Kidney tubule cell (primary cell): ENCODE measurements at places on chromosomes 3 and 15.

- no peak for DNase-seq
Measured at GRCh38 chr15:85496551-85497171, 116.3 kb downstream of the AKAP13 start.

DNA sequence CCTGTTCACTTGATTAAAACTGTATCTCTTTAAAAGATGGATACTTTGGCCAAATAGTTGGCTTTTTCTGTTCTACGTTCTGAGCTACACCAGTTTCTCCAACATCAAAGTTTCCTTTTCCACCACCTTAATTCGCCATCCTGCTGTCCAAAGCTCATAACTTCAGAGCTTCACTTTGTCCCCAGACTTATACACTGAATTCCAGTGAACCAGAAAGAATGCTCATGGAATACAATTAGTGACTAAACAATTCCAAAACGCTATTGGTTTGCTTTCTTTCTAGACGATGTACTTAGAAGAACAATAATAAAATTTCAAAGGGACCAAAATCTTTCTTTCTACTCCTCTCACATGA, 23.2 kb downstream of the GPR15 start:
- no peak for DNase-seq

DNA sequence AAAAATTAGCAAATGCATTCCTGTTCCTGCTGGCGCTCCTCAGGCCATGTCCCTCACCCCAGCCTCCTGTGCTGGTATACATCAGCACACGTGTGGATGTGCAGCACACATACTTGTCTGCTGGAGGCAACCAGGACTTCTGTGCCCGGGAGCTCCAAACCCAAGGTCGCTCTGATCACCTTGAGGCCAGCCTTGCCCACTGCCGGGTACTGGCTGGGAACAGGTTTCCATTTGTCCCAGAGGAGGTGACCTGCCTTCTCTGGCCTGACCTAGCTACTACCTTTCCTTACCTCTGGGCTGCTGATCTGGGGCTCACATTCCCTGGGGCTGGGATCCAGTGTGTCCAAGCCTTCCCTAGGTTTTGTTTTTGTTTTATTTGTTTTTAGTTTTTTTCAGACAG, 12.1 kb downstream of the PRKCD start:
- DNase-seq, result no peak

DNA sequence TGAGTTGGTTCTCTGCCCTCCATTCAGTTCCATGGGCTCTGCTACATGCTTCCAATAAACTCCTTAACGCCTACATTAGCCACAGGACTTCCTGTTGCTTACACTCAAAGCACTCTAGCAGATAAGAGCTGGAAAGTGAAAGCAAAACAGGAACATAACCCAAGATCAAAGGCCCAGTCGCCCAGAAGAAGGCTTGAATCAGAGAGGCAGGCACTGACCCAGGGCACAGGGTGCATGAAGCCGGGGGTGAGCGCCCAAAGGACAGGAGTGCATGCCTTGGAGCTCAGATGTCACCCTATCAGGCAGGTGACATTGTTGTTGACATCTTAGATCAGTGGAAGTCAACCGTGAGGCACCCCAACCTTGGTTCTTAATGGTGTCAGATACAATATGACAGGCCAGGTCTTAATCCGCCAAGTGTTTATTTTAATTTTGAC, 235.1 kb downstream of the UACA start:
- peak; percentile 54 for DNase-seq

DNA sequence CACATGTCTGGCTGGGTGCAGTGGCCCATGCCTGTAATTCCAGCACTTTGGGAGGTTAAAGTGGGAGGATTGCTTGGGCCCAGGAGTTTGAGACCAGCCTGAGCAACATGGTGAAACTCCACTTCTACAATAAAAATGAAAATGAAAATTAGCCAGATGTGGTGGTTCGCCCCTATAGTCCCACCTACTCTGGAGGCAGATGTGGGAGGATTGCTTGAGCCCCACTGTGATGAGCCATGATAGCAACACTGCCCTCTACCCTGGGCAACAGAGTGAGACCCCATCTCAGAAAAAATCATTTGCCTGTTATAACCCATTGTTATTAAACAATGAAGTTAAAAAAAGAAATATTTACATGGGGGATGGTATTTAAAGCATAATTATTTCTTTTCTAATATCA, 240.1 kb upstream of the ZPLD1 start:
- DNase-seq, result peak; percentile 7

- no peak for DNase-seq
Measured at GRCh38 chr15:37619358-37620042, 314.9 kb upstream of the TMCO5A start.

- DNase-seq, result peak; percentile 24
Measured at GRCh38 chr3:76585794-76586392, 454.0 kb upstream of the ROBO2 start.

GRCh38 chr3:11367143-11367693, 95.0 kb downstream of the ATG7 start:
- peak; percentile 30 for DNase-seq

DNA sequence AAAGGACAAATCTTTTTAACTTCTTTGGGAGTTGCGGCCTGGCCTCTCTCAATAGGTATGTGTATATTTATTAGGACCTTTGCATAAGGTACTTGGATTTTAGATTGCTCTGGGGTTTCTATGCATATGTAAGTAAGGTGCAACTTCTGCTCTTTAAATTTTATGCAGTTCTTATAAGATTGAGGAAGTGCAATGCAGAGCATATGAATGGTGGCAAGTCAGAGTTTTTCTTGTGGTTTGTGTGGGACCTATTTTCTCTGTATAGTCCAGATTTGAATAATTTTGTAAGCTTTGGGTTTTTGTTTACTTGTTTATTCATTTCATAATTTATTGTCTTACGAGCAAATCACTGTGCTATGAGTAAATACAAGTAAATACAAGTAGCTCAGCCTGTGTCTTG, 101.5 kb downstream of the ATG7 start:
- no peak for DNase-seq

DNA sequence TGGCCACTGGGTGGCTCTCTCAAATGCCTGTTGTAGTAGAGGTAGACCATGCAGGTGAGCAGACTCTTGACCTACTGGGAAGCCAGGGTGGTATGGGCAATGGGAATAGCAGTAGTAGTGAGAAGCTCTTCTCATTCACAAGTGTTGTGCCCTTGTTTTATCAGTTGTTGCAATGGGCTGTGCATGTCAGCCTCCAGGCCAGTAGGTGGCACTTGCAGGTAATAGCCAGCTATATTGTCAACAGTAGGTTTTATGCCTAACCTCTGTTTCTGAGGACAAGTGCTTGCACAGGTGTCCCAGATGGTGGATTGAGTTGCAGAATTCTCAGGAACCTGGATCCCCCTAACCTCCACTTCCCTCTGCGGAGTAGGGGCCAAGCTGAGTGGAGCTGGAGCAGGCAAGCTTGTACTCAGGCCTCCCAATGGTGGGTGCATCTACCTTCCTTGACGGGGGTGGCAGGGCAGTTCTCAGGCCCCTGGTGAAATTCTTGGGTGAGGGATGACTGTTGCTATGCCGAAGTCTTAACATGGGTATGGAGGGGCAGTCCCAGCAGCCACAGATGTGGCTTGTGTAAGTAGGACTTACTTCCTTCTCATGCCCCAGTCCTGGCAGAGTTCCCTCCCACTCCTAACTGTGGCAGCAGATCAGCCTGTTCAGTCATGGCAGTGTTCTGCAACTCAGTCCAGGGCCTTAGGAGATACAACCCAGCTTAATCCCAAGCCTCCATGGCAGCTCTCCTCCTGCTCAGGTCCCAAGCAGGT, 104.3 kb downstream of the NEO1 start:
- DNase-seq, result no peak

- DNase-seq, result no peak
Measured at GRCh38 chr15:70226337-70226980, 128.7 kb upstream of the TLE3 start.

- DNase-seq, result peak; percentile 55
Measured at GRCh38 chr3:117019082-117019713, 309.6 kb downstream of the TUSC7 start.

DNA sequence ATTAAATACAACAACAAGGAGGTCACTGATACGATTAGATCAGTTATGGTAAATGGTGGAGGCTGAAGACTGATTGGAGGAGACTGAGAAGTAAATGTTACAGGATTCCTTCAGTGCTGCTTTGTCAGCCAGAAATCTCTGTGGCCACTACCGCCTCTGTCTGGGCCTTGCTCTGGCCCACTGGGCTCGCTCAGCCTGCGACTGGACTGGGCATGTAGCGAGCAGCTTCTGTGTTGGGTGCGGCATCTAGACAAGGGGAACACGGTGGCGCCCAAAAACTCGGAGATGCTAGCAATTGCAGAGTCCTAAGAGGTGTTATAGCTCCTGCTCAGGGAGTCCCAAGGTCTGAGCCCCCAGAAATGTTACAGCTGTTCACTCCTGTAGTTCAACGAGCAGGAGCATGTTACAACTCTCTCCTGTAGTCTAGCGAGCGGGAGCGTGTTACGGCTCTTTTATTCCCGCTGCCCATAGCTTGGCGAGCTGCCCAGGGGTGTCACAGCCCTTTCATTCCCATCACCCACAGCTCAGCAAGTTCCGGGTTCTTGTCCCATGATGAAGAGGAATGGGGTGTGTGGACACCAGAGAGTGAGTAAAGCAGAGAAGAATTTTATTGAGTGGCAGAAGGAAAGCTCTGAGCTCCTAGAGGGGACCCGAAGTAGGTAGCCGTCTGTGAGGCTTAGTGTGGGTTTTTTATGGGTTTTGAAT, 24.7 kb downstream of the SLC15A2 start:
- peak; percentile 56 for DNase-seq

DNA sequence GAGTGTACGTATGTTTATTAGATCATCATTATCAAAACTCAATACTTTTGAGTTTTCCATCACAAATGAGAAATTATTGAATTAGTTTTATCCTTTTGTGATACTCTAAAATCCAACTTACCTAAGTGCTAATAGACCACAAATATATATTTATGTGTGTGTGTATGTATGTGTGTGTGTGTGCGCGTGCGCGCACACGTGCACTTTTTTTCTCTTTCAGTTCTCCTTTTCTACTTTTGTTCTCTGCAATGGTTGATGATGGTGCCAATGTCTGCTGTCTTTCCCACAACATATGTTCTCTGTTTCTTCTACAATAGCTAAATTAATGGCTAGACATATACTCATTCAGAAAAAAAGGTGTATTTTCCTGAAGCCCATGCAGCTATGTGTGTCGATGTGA, 571.6 kb upstream of the ARPP21 start:
- DNase-seq, result no peak

DNA sequence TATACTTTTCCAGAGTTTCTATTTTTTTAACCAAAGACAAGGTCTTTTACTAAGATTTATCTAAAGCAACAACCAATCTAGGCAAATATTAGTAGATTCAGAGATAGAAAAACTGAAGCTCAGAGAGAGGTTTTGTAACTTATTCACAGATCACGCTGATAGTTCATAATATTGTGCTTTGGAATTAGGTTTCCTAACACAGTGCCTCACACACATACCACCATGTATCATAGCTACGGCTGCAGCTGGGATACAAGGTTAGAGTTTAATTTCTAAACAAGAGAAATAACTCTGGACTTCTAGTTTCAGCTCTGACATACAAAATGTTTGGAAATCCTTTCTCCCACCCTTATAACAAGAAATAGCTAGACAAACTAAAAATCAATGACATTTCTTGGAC, 565.7 kb downstream of the PYDC2 start:
- DNase-seq, result peak; percentile 66

DNA sequence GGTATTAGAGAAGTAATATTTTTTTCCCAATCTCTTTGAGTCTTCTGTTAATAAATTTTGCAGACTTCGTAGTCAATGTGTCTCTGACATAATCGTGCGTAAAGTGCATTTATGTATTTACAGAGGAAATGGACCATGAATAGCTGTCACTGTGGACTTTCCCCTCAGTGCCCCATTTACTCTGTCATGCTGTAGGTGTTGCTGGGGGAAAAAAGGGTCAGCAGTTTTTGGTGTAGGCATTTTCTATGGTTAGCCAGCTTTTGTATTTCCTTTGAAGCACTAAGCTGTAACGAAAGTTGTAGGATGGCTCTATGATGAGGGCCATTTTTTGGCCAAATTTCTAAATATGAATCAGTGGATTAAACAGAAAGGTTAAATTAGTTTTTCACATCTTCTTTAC, 598.4 kb downstream of the FGF12 start:
- DNase-seq, result peak; percentile 47

DNA sequence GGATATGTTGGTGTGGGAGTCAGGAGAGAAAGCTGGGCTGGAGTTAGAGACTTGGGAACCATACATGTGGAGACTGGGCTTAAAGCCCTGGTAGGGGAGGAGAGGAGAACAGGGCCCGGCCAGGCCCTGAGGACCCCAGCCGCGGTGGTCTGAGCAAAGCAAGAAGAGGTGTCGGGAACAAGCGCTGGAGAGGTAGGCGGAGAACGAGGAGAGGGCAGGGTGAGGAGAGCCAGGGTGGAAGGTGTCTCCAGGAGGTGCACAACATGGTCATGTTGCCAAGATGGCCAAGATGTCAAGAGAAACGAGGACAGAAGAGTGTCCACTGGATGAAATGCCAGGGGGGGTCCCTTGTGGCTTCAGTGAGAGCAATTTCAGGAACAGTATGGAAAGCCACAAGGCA, 5.5 kb downstream of the CHAC1 start:
- no peak for DNase-seq

DNA sequence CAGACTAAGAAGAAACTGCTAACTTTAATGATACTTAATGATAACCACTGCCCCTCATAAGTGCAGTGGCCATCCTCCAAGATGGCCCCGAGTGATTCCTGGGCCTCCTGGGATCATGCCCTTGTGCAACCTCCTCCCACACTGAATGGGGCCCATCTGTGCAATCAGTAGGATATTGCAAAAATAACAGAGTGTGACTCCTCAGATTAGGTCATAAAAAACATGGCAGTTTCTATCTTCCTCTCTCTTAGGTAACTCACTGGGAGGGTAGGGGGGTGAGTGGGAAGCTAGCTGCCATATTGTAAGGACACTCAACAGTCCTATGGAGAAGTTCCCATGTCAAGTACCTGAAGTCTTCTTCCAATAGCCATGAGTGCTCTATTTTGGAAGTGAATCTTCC, 173.0 kb downstream of the SHQ1 start:
- no peak for DNase-seq

DNA sequence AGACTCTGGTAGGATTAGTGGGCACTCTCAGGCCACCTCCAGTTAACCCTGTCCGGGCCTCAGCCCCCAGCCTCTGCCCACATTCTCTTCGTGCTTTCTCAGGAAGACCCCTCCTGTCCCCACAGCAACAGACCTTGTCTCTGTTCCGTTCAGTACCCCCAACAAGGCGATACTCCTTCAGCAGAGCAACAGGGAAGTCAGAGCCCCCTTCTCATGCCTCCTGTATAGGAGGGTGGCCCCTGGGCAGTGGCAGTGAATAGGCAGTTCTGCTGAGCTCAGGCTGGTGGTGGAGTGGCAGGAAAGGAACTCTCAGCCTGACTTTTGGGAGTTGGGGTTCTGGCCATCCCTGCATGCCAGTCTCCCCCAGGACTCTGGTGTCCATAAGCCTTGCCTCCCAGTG, 513 bp downstream of the SEMA3B start:
- no peak for DNase-seq

GRCh38 chr15:66657185-66658020, 44.6 kb upstream of the SMAD6 start:
- no peak for DNase-seq

GRCh38 chr15:93779341-93779740, 452.0 kb upstream of the MCTP2 start:
- DNase-seq, result no peak

GRCh38 chr15:39365873-39366272, 215.0 kb upstream of the THBS1 start:
- no peak for DNase-seq
